ENCODE measurements at places on chromosomes 7 and 10. TPM values are rescaled to one million over a fixed set of nuclear protein-coding genes. Genes with fewer than 3 reads are reported as not detected.

The GOLGA7B gene
- 0.86 TPM for total RNA-seq

The ASB10 gene
- not detected for total RNA-seq

The TMEM229A gene
- total RNA-seq, result not detected

The MCU gene
- total RNA-seq, result 19.3 TPM

The PRRT4 gene
- total RNA-seq, result 0.10 TPM

The NPTX2 gene
- not detected for total RNA-seq

The DCLRE1A gene
- 13.8 TPM for total RNA-seq

The CYP2C19 gene
- total RNA-seq, result 0.53 TPM

- no peak for DNase-seq
Measured at GRCh38 chr7:38448054-38448453, 174.6 kb upstream of the TARP start.

- no peak for DNase-seq
Measured at GRCh38 chr7:150849204-150849775, 3.0 kb upstream of the AOC1 start.

DNA sequence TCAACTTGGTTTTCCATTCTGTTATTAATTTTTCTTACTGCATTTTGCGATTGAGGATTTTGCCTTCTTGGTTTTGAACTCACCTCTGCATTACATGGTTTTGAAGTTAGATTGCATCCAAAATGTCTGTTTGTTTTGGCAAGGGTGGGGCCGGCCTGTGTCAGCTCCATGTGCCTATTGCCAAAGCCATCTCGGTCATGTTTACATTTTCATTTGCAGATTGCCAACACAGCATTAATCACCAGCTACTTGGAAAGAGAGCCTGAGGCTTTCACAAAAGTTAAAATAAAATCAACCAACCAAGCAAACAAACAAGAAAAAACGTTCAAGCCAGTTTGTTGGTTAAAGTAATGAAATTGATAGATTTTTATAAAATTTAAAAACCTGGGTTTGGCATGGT is 695.8 kb downstream of the TYW1 start:
- DNase-seq, result no peak

- DNase-seq, result no peak
Measured at GRCh38 chr10:19656420-19657042, 159.7 kb upstream of the PLXDC2 start.

DNA sequence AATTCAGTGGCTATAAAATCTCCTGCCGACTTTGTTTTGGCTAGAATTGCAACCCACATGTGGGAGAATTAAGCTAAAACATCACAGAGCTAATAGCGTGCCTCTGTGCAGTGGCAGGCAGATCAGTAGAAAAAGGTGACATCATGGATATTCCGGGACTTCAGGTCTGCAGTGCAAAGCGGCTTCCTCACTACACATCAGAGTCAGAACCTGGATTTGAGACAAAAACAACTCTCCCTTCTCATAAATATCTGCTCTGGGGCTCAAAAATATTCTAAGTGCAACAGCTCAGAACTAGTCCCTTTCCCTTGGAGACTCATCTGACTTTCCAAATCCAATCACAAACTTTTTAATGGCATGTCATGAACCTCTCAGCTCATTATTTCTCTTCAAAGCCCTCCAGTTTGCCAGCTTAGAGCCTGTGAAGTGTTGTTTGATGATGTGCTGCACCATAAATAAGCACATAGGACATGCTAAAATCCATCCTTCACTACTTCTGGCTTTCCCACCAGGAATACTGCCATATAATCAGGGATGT is 337.1 kb downstream of the RNLS start:
- DNase-seq, result no peak

DNA sequence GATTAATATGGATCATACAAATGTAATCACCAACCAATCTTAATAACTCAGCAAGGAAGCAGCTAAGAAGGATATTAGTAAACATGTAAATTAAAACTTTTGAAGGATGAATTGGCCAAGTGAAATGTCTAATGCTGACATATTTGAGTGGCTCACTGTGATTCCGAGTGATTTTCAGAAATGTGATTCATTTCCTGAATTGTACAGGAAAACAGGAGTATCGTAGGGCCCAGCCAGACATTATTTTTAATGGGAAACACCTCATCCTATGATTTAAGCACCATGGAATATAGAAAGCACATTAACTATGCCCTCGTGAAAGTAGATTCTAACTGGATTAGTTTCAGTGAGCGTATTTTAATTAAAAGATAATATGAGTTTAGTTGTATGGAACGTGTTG is 82.3 kb downstream of the LHFPL3 start:
- DNase-seq, result no peak

DNA sequence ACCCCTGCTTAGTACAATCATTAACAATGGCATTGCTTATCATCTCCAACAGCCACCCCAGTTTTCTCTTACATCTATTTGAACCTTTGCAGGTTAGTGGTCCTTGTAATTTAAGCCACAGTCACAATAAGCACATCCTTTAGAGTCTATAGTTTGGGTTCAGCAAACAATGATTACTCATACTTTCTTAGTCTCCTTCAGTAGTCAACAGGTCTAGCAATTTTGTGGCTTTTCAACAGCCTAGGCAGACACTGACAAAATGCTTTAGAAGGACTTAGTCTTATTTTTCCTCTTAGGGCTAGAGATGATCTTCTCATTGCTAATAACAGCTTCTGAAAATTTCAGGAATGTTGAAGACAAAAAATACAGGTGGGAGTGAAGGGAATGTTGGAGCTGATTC is 32.3 kb upstream of the FAM204A start:
- no peak for DNase-seq

- no peak for DNase-seq
Measured at GRCh38 chr7:85587785-85588184, 400.9 kb upstream of the SEMA3D start.
